Natural killer cell treated with Interleukin-12 subunit alpha and Interleukin-12 subunit beta and Interleukin-15 and Interleukin-18, amount 100 ng/mL, for 72 hours (primary cell): ENCODE measurements at places on chromosomes 11 and 22. TPM values are rescaled to one million over a fixed set of nuclear protein-coding genes. Genes with fewer than 3 reads are reported as not detected.

- DNase-seq, result no peak
Measured at GRCh38 chr11:37857726-37858125, 1259.7 kb upstream of the RAG2 start.

GRCh38 chr11:119754656-119755355 lies 25.8 kb upstream of the NECTIN1 start:
- peak; percentile 28 for DNase-seq

GRCh38 chr11:1059759-1060158 lies 14.9 kb upstream of the MUC2 start:
- peak; percentile 39 for DNase-seq

The SSTR3 gene
- 0.29 TPM for total RNA-seq

GRCh38 chr22:36831206-36831605 lies 14.4 kb upstream of the PVALB start:
- no peak for DNase-seq

GRCh38 chr22:17924735-17925364 lies 99.5 kb downstream of the MICAL3 start:
- no peak for DNase-seq

The TAGLN gene
- 4.8 TPM for total RNA-seq

- DNase-seq, result no peak
Measured at GRCh38 chr11:117829369-117829725, 4.8 kb upstream of the FXYD2 start.

The SEC14L2 gene
- total RNA-seq, result 0.40 TPM

DNA sequence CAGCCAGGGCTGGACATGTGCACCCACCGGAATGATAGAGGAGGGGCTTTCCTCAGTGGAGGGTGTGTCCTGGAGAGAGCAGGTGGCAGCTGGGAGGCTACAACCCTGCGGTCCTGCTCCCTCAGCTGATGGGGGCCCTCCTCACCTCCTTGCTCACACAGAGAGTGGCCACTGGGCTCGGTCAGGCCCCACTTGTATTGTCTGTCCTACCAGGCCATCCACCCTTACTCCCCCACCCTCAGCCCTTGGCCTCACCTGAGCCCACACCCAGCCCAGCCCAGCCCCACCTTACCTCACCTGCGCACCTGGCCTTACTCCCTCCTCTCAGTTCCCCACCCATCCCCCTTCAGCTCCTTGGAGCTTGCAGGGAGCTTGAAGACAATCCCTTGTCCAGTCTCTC lies 3.1 kb downstream of the TRPM5 start:
- peak; percentile 46 for DNase-seq

DNA sequence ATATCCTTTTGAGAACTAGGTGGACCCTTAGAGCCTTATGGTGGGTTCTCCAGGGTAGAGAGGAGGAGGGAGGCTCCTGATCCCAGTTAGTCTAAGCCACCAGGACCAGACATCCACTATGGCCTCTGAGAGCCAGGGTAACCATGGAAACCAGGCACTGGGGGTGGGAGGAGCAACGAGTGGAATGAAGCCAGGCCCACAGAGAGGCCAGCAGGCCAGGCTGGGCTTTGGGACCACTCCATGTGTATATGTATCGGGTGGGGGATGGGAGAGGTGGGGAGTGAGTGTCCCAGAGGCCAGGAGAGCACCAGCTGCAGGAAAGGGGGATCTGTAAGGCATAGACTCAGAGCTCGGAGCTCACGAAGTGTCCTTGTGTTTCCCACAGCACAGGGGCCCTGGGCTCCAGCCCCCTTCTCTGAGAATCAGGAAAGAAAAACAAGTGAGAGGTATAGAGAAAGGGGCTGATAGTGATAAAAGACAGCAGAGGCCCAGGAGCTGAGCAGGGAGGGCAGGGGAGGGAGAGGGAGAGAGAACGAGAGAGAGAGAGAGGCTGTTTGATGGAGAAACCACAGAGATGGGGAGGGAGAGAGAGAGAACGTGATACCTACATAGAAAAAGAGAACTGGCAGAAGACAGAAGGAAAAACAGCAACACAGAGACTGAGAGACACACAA lies 15.5 kb upstream of the TSPAN18 start:
- DNase-seq, result no peak

- no peak for DNase-seq
Measured at GRCh38 chr11:6413791-6414201, 5.1 kb downstream of the APBB1 start.

The PRAME gene
- total RNA-seq, result not detected

DNA sequence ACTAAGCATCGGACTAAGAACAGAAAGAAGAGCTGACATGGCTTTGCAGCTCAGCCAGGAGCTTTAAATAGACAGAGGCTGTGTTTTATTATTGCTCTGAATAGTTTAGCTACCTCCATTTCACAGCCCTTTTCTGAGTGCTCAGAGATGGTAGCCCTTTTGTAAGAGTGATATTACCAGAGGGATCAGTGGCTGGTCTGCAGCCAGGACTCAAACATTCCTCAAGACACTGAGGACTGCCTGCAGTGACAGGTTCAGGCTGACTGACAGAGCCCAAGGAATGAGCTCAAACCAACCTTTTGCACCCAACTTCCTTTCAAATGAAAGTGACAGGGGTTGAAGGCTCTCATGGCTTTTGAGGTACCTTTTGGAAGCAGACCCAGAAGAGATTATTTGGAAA lies 189.0 kb downstream of the DDX10 start:
- no peak for DNase-seq

The PPP1CA gene
- total RNA-seq, result 317 TPM

The FGF3 gene
- not detected for total RNA-seq
